ENCODE measurements at places on chromosomes 5 and 9. TPM values are rescaled to one million over a fixed set of nuclear protein-coding genes. Genes with fewer than 3 reads are reported as not detected.

DNA sequence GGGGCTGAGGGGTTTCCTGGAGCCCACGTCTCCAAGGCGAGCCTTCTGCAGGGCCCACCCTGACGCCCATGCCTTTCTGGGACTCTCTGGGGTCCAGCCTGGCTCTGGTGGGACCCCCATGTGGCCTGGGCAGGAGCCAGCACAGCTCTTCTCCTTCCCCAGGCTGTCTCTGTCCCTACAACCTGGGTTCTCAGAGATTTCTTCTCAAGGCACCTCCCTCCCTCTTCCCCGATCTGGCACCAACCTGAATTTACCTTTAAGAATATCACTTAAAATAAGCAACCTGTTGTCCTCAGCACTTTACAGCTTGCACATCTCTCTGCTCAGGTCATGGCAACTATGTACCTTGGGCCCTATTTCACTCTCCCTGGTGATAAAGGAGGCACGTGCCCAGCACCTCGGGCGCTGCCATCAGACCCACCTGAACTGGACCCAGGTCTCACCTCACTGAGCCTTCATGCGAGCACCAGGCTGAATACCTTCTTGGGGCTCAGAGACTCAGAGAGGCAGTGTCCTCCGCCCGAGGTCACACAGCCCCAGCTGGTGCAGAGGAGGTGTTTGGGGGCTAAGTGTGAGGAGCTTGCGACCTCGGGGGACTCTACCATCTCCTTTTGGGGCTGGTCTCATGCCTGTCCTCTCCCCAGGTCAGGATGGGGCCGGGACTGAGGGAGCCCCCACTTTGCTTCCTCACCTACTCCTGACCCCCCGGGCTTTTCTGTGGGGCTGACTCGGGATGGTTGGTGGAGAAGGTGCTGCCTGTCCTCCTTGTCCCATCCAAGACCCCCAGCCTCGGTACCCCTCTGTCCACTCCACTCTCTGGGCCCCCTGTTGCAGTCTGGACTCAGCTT lies 217.7 kb downstream of the C9orf50 start:
- no peak overlapping the region for H3K4me3 ChIP-seq
- H3K27me3 ChIP-seq, result no peaks in the 10 kb centered on the region
- H3K4me1 ChIP-seq, result peaks cover 53% of the 10 kb centered on the region
- peak overlapping the region; percentile 73 for H3K27ac ChIP-seq
- H3K36me3 ChIP-seq, result no peaks in the 10 kb centered on the region

GRCh38 chr5:78648359-78649210 lies at the start of gene LHFPL2:
Gene LHFPL2, minus strand, starts transcription at chr5:78648772. Its CDS starts 138,559 bp downstream, at chr5:78510213.
- H3K27ac ChIP-seq, result peak within 1 kb of the TSS; percentile 98
- peak within 1 kb of the TSS; percentile 100 for H3K4me3 ChIP-seq
- H3K36me3 ChIP-seq, result no peaks in the 10 kb centered on the region
- peaks cover 49% of the 10 kb centered on the region for H3K4me1 ChIP-seq
- H3K27me3 ChIP-seq, result no peaks in the 10 kb centered on the region

- DNase-seq, result no peak
- no peaks in the 10 kb centered on the region for H3K4me1 ChIP-seq
- no peaks in the 10 kb centered on the region for H3K36me3 ChIP-seq
- H3K27ac ChIP-seq, result no peak overlapping the region
- H3K27me3 ChIP-seq, result no peaks in the 10 kb centered on the region
These were observed 311.1 kb downstream of the CDH18 start for GRCh38 chr5:19676895-19677294.

- H3K4me1 ChIP-seq, result peaks cover 25% of the 10 kb centered on the region
- H3K36me3 ChIP-seq, result peaks cover 44% of the 10 kb centered on the region
- H3K27me3 ChIP-seq, result no peaks in the 10 kb centered on the region
- DNase-seq, result no peak
These were observed 530 bp downstream of the UCK1 start for GRCh38 chr9:131530546-131530919.

GRCh38 chr5:7741415-7742065 lies 109.4 kb downstream of the CFAP90 start:
- no peaks in the 10 kb centered on the region for H3K36me3 ChIP-seq
- H3K27me3 ChIP-seq, result no peaks in the 10 kb centered on the region
- DNase-seq, result no peak
- H3K4me3 ChIP-seq, result no peak overlapping the region
- H3K27ac ChIP-seq, result no peak overlapping the region

GRCh38 chr5:118905196-118905595 lies 83.2 kb downstream of the DTWD2 start:
- H3K4me1 ChIP-seq, result no peaks in the 10 kb centered on the region
- no peak for DNase-seq
- no peak overlapping the region for H3K27ac ChIP-seq
- H3K36me3 ChIP-seq, result no peaks in the 10 kb centered on the region
- H3K27me3 ChIP-seq, result no peaks in the 10 kb centered on the region
- no peak overlapping the region for H3K4me3 ChIP-seq

GRCh38 chr9:125540497-125540896 lies 166.5 kb downstream of the MAPKAP1 start:
- H3K36me3 ChIP-seq, result no peaks in the 10 kb centered on the region
- H3K4me3 ChIP-seq, result no peak overlapping the region
- no peaks in the 10 kb centered on the region for H3K27me3 ChIP-seq
- peaks cover 34% of the 10 kb centered on the region for H3K4me1 ChIP-seq

GRCh38 chr9:107211284-107211923 lies 71.7 kb upstream of the RAD23B start:
- no peaks in the 10 kb centered on the region for H3K36me3 ChIP-seq
- H3K4me1 ChIP-seq, result no peaks in the 10 kb centered on the region
- no peaks in the 10 kb centered on the region for H3K27me3 ChIP-seq
- DNase-seq, result peak; percentile 62
- no peak overlapping the region for H3K27ac ChIP-seq

The HMHB1 gene
- total RNA-seq, result not detected

The MCTP1 gene
- total RNA-seq, result 15.4 TPM

The SUSD3 gene
- total RNA-seq, result 3.3 TPM

The POC5 gene
- total RNA-seq, result 6.0 TPM

The DCTN4 gene
- total RNA-seq, result 48.5 TPM
